Hematopoietic multipotent progenitor cell treated with erythropoietin and hydrocortisone succinate and interleukin-3 and kit ligand, for 8 days (in vitro differentiated cells): ENCODE measurements at places on chromosomes 1 and 21.

DNA sequence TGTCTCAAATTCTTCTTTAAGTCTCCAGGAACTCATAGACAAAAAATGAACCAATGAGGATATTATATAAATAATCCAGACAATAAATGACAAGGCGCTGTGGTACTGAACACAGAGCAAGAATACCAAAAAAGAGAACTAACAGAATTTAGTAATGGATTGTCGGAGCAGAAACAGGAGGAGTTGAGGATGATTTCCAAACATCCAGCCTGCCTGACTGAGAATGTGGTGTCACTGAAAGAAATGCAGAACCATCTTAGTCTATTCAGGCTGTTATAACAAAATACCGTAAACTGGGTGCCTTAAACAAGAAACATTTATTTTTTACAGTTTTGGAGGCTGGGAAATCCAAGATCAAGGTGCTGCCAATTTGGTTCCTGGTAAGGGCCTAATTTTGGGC, 79.7 kb downstream of the RGS2 start:
- no peak for DNase-seq

DNA sequence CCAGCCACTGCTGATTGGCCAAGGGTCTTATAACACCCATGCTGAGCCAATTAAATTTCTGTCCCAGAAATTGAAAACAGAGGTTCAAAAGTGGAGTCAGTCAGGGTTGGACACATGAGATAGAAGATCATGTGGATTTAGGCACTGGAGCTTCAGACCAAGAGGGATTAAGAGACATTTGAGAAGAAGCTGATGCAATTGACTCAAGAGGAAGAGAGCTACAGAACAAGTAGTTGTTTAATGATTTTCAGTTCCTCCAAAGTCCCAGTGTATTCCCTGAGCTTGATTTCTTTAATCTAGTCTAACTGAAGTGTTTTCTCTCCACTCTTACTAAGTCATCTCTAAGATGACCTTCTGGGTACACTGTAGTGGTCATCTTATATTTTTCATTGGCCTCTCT, 227.1 kb downstream of the DUSP10 start:
- DNase-seq, result no peak

- peak; percentile 8 for DNase-seq
Measured at GRCh38 chr1:247146671-247147070, 25.1 kb downstream of the ZNF124 start.

DNA sequence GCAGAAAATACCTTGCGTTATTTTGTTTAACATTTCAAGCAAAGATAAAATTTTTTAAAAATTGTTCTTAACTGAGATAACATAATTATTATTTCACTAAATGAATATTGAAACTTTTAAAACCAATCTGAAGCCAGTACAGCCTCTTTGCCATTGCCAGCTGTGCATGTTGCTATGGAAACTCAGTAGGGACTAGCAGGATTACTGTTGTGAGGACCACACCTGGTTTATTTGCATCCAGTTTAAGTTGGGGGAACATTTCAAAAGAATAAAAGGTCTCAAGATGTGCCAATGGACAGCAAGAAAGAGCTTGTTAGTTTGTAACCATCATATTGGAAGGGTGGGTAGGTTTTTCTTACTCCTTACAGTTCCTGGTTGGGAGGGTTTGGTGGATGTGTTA, 80.7 kb downstream of the POU2F1 start:
- no peak for DNase-seq

- DNase-seq, result no peak
Measured at GRCh38 chr21:40166291-40166843, 299.1 kb downstream of the PCP4 start.

GRCh38 chr1:81760477-81761097, 40.1 kb upstream of the ADGRL2 start:
- peak; percentile 8 for DNase-seq

DNA sequence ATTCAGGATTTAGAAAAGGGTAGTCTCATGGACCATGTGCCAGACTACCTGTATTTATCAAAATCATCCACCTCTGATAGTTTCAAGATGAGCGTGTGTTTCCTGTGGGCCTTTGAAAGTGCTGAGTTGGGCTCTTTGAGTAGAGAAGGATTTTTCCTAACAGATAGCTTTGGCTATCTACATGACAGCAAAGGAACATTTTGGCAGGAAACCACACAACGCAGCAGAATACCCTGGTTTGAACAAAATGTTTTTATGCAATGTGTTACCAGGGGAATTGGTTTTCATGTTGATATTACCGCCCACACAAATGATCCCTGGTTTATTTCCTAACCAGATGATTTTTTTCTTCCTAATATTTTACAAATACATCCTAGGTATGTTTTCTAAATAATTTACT, 431.4 kb downstream of the NEGR1 start:
- DNase-seq, result no peak

DNA sequence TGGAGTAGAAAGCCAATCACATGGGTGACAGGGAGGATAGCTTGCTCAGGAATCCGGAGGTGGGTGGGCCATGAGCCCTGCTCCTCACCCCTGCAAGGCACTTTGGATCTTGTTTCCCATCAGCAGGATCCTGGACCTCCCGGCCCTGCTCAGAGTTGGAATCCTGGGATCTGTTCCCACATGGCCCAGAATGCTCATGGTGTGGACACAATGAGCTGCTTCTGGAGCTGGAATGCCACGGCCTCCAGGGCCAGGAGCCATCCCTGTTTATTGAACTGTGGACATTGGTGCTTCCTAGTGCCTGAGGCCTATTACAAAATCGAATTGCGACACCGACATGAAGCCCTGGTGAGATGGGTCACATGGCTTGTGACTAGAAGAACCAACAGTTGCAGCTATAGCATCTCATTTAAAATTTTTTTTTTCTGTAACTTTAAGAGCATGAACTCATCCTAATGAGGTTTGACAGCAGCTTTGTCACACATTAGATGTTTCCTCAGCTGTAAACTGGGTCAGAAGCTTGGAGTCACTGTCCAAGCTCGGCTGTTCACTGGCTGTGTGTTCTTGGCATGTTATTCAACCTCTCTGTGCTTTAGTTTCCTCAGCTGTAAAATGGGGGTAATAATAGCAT, 40.4 kb upstream of the GOLT1A start:
- DNase-seq, result no peak
